NCI-H2029 treated with DMSO at 0.1 percent for 48 hours (cell line): ENCODE measurements at places on chromosomes 6 and 20.

GRCh38 chr20:54267483-54268003 is 59.7 kb downstream of the PFDN4 start:
- no peak for DNase-seq

- DNase-seq: no peak
Observed at GRCh38 chr6:5084781-5085647, at the start of gene PPP1R3G. TSS of gene PPP1R3G (plus strand) at chr6:5085341. CDS start at chr6:5085486, 145 bp downstream.

- no peak for DNase-seq
Observed at GRCh38 chr6:128491100-128491581, 29.3 kb downstream of the PTPRK start.

GRCh38 chr6:88807622-88808021 is 155.8 kb downstream of the RNGTT start:
- DNase-seq: no peak

DNA sequence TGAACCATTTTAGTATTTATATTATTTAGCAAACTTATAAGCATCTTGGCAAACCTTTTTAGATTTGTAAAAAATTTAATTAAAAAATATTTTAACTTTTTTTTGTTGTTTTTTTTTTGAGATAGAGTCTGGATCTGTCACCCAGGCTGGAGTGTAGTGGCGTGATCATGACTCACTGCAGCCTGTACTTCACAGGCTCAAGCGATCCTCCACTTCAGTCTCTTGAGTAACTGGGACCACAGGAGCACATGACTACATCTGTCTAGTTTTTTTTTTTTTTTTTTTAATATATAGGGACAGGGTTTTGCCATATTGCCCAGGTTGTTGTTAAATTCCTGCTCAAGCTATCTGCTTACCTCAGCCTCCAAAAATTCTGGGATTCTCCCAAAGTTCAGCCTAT is 161.1 kb downstream of the EYS start:
- no peak for DNase-seq

- no peak for DNase-seq
Observed at GRCh38 chr20:56506103-56506502, 18.4 kb upstream of the FAM209A start.
